ENCODE measurements at places on chromosomes 1 and 21.

DNA sequence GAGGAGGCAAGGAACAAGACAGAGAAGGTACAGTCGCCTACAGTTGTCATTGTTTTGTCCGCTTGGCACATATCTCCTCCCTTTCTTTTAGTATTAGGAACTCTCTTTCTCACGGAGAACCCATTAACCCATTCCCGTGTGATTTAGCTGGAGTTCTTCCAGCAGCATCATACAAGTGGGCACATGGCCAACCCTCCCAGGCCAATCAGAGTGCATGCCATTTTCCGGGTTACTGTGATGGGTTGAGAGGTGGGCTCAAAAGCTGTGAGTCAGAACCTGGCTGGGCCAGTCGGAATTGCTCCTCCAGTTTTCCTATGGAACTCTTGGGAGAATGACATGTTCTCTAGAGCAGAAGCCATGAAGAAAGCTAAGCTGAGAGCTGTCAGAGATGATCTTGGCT is 83.1 kb upstream of the SOD1 start:
- DNase-seq: no peak

DNA sequence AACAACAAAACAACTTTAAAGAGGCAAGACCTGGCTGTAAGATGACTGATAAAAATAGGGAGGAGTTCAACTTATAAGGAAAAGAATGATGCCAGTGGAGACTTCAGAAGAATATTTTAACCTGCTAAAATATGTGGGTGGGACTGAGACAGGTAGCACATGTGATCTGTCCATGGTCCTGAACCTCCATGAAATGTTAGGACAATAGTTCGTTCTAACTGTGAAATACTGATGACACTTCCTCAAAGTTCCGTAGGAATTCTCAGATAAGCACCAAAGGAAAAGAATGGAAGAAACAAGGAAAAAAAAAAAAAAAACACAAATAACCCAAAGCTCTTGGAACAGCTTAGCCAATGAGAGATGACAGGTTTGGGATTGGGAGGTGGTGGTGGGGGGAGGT is 44.7 kb downstream of the CDC42BPA start:
- DNase-seq: no peak

DNA sequence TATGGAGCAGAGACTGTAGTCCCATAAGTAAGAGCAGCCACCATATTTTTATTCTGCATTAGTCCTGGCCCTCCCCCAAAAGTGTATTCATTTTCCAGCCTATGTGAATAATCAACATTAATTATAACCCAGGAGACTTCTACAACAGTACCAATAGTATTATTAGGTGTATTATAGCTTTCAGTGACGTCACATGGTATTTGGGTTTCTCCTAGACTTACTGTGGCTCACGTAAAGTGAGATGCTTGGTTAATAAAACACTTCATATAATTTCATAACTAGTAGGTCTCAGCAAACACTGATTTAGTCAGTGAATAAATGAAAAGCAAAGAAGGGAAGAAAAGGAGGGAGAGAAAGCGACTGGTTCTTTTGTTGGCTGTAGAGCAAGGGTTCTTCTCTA is 86.2 kb downstream of the ZP4 start:
- no peak for DNase-seq

- no peak for DNase-seq
Observed at GRCh38 chr1:195328681-195329080, 1279.6 kb downstream of the KCNT2 start.

DNA sequence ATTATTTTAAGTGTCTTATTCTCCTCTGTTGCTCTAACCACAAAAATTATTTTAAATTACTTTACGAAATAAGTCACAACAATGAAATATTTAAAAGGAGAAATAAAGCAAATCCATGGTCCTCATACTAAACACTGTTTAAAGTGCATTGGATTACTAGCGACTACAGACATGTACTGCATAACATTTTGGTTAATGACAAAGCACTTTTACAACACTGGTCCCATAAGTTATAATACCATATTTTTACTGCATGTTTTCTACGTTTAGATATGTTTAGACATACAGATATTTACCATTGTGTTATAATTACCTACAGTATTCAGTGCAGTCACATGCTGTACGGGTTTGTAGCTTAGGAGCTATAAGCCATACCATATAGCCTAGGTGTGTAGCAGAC is 30.2 kb downstream of the VAMP4 start:
- DNase-seq: no peak

DNA sequence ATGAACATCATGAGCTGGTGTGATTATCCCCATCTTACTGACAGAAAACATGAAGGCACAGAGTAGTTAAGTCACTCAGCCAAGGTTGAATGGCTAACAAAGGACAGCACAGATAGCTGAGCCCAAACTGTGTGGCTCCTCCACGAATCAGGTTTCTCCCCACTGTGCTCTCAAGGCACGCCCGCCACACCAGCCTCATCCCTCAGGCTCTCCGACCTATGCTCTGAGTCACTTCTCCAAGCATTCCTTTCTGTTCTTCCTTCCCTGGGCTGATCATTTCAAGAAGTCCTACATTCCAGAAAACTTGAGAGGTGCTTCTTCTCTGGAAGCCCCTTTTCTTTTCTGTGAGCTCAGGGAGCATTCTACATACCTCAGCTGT is 25.3 kb upstream of the SDC3 start:
- no peak for DNase-seq

DNA sequence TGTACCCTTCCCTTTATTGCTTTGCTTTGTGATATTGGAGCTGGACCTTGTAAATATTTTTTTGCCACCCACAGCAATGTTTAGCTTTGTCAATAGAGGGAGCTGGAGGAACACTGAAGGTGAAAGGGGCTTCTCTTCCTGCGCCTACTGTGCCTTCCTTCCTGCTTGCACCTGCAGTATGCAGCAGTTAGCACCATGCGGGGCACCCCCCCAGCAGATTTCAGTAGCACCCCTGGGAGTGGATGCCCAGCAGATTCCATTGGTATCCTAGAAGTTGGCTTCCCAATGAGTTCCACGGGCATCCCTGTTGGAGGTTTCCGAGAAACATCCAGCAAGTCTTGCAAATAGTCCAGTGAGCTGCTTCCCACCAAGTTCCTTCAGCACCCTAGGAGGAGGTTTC is 25.6 kb downstream of the S100A10 start:
- no peak for DNase-seq

DNA sequence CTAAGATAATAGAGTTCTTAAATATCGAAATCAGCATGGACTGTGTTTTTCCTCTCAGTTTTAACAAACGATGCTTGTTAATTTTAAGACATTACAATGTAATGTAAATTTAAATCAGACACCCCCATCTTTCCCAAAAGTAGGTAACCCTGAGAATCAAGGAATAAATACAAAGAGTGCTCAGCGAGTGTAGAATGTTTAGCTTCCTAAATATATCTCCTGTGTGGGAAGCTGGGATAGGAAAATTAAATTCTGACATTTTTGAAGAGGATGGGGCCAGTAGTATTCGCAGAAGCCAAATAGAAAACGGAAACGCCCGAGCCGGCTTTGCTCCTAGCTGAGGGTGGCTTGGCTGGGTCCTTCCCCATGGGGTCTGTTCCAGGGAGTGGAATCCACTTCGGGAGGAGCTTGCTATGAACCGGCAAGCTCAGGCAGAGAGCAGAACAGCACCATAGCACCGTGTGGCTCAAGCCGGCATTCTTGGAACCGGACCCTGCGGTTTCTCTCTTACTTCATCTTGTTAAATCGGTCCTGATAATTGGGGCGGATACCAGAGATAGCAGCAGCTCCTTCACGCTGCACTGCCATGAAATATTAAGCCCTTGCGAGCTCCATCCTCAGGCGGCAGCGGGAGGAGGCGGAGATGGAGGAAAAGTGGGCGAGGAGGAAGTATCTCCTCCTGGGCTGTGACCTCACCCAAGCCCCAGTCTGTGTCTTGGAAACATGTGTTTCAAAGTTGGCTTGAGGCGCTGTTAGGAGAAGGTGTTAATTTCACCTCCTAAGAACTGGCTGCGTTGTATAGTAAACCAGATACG is 24.9 kb downstream of the MAP3K7CL start:
- DNase-seq: peak; percentile 35

GRCh38 chr1:9078752-9079500 is 9.5 kb upstream of the SLC2A5 start:
- DNase-seq: no peak

DNA sequence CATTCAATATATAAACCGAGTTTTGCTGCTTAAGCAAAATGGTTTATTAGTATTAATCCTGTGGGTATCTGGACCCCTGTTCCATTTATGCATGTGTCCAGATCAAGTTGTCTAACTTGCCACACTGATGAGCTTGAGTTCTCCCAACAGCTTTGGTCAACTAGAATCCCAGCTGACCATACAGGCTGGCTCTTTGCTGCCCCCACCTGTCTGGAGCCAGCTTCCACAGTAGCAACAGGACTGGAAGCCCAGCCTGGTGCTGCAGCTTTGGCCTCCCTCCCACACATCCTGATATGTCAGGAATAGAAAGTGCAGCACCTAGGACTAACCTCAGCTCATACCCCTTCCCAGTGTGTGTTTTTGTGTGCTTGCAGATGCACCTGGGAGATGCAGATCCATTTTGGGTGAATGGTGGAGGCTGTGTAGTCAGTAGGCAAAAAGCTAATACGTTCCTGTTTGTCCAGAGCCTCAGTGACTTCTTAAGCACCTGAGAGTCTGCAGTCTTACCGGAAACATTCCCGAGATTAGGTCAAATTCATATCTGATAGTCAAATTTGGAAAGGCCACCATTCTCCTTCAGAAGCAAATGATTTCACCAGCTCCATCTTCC is 40.9 kb upstream of the BEND5 start:
- DNase-seq: peak; percentile 39

DNA sequence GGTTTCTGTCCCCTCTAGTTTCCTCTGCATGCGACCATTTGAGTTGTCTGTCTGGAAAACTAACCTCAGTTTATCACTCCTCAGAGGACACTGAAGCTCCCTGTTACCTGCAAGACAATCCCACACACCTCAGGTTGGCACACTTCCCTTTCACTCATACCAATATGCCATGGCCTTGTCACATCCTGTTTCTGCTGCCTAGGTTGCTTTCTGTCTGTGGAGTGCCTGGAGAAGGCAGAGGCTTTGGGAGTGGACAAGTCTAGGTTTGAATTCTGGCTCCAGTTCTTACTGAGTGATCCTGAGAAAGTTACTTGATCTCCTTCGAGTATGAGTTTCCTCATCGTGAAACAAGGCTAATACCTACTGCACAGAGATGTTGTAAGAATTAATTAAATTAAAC is 171.5 kb upstream of the CACYBP start:
- DNase-seq: no peak

- DNase-seq: no peak
Observed at GRCh38 chr1:203768256-203768655, 3.3 kb downstream of the LAX1 start.

DNA sequence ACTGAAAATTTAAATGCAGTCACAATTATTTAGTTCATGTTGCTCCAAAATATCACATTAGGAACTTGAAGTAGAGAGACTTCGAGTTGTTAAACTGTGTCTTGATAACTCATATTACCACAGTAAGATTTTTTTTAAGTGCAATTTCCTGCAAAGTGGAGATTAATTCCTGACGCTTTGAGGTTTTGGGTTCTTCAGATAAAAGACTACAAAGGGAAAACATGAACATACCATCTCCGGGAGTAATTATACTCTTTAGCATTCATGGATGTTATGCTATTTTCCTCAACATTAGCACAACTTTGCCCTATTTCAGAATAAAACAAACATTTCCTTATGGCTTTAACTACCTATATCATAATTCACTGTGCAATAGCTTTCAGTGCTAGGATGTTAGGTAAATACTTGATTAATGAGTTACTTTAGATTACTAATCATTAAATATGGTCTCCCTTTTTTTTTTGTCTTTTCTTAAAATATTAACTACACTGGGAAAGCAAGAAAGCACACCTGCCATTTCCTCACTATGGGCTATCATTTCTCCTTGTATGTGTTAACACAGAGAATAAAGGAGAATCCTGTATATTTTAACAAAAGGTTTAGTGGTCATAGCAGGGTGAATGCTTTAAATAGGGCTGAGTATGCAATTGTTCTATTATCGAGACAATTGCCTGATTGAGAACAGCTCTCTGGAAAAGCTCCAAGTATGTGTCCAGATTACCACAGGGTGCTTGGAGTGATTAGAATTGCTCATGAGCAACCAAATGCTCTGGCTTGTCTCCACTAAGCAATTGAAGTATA is 252.5 kb upstream of the C1orf105 start:
- peak; percentile 77 for DNase-seq
